ELR (cell line): ENCODE measurements at places on chromosomes 6 and 20.

- DNase-seq: peak; percentile 34
These were observed 29.1 kb downstream of the TXLNB start for GRCh38 chr6:139262519-139263300.

DNA sequence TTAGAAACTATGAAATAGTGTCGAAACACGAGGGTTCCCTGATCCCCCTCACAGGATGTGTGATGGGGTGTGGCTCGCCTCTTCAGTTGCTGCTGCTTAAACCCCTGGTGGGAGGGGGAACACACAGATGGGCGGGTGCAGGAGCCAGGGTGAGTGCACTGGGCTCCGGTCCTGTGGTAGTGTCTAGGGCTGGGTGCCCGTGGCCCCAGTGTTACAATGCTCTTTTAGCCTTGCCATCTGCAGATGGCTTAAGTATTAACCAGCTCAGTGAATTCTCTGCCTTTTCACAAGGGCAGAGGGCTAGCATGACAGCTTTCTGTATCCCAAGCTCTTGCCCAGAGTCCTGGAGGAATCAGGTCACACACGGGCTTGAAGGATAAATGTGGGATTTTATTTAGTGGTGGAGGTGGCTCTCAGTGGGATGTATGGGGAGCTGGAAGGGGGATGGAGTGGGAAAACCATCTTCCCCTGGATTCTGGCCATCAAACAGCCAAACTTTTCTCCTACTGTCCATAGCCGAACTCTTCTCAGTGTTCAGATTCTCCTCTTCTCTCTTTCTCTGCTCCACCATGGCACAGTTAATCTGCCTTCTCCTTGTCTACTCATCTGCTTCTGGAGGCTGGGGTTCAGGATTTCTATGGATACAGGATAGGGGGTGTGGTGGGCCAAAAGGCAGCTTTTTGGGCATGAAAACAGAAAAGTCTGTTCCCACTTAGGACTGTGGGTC is 659.0 kb downstream of the EPM2A start:
- DNase-seq: no peak

- no peak for DNase-seq
These were observed 34.0 kb downstream of the CEP85L start for GRCh38 chr6:118617417-118617816.

GRCh38 chr6:137044366-137045221 is at the start of gene IL20RA:
TSS of gene IL20RA (minus strand) at chr6:137044965. CDS start at chr6:137044728, 237 bp downstream.
- DNase-seq: peak; percentile 17
